ENCODE measurements at places on chromosomes 16 and 17.
A peak's percentile ranks its signal among the peaks of the same experiment; 100 is the strongest.

DNA sequence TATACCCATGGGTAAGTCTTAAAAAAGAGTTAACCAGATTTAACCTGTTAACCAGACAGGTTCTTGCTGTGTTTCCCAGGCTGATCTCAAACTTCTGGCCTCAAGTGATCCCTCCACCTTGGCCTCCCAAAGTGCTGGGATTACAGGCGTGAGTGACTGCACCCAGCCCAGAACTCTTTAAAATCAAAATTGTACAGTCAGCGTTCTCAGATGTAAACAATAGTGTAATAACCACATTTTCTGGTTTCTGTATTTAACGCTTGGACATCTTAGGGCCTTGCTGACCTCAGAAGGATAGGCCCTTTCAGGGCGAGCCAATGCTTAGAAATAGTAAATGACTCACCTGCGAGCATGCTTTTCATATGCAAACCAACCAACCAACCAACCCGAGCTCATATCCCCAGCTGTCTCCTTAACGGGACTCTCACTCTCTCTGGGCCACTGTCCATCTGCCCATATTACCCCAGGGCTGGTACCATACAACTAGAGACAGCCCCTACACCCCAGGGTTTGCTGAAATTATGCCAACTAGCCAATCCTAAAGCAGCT lies 415.0 kb upstream of the XYLT1 start:
- no peak for DNase-seq

GRCh38 chr17:39200070-39200879 lies at the start of gene RPL19:
Gene RPL19 (plus strand): TSS chr17:39200283. CDS start chr17:39200345, 62 bp downstream.
- peak; percentile 63 for DNase-seq

GRCh38 chr16:26709175-26709574 lies 357.6 kb upstream of the C16orf82 start:
- no peak for DNase-seq

DNA sequence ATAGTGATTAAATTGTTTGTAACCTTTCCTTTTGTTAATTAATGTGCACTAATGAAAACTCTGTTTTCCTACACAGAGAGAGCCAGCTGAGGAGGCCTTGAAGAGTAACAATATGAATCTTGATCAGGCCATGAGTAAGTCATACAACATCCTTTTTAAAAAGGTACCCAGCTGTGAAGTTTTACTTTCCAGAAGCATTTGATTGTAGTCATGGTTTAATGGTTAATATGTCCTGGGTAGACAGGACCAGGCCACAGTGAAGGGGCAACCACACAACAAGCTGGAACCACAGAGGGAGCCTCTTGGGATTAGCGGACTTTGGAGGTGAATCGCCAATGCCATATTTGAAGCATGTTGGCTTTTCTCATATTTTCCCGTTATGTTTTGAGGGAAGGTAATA lies 55.6 kb downstream of the TMC6 start:
- no peak for DNase-seq

- DNase-seq = no peak
Observed at GRCh38 chr17:413016-413350, 60.4 kb upstream of the RPH3AL start.

DNA sequence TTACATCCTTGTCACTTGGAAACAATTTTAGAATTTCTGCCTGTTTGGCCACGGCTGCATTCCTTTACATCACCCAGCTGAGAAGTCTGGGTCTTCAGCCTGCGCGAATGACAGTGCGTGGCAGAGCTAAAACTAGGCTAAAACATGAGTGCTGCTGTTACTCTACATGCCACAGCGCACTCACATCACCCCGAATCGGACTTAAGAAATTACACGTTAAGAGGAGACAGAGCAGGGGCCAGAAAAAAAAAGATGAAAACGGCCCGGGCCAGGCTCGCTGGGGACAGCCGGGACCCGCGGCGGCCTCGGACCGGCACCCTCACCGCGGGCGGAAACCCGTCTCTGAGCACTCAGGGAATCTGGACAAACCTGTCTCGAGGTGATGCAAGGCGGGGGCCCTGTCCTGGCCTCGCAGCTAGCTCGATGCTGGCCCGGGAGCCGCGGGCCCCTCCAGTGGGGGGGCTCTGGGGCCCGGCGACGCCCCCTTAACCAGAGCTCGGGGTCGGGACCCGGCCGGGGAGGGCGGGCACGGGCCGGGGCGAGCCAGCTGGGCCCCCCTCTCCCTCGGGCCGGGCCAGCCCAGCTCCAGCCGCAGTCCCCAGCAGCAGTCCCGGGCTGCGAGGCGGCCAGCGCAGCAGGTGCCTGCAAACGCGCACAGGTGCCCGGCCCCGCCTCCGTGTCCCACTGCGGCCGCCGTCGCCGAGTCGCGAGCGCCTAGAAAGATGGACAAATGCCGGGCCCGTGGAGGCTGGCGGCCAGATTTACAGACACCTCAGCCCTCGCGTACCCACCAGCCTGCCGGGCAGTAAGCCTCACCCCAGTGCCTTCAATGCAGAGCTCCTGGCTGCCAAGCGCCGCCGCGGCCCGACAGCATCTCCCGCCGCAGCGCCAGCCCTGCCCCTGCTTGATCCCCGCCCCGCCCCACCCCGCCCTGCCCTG lies at the start of gene AKTIP:
TSS of gene AKTIP (minus strand) at position 879 of the 939 bp plus-strand sequence. CDS start 2,950 bp downstream, outside the sequence.
- DNase-seq = peak; percentile 60

DNA sequence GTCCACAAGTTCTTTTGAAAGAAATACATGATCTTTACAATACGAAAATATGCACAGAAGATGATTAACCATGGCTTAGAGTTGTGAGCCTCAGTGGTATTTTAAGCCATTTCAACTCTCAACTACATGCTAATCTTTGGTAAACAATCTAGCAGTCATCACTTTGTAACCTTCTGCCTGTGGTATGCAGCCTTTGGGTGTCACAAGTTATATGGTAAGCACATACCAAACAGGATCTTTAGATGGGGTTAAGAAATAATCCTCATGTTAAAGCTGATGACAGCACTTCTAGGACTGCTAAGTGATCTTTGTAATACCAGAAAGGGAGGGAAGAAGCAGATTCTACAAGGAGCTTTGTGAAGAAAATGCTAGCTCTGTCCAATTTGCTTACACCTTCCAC lies 74.3 kb downstream of the CA4 start:
- no peak for DNase-seq
